A549 treated with CpdA at 1 μM for 4 hours (cell line): ENCODE measurements at places on chromosomes 7 and 10. TPM values are rescaled to one million over a fixed set of nuclear protein-coding genes. Genes with fewer than 3 reads are reported as not detected.

Gene PROSER2
- total RNA-seq: 32.1 to 41.8 TPM (median 40.9 TPM) in 5 replicates

Gene PPP1R17
- total RNA-seq: not detected in 5 replicates

Gene LIPJ
- total RNA-seq: not detected in 5 replicates

Gene EN2
- 0.54 to 1.1 TPM (median 0.93 TPM) in 5 replicates for total RNA-seq

Gene NUTM2E
- total RNA-seq: 0.29 to 0.52 TPM (median 0.45 TPM) in 5 replicates

Gene PSD
- 0.24 to 0.91 TPM (median 0.30 TPM) in 5 replicates for total RNA-seq

Gene ZFAND2A
- 51.8 to 66.6 TPM (median 63.6 TPM) in 5 replicates for total RNA-seq

Gene HELLS
- 28.8 to 36.0 TPM (median 31.7 TPM) in 5 replicates for total RNA-seq

Gene KLF14
- 0.03 to 0.06 TPM (median 0.05 TPM) in 3 of 5 replicates, not detected in the others for total RNA-seq

Gene SPDYE2B
- total RNA-seq: not detected in 5 replicates

Gene ZNHIT1
- total RNA-seq: 73.6 to 100 TPM (median 92.5 TPM) in 5 replicates

Gene ADAMTS14
- total RNA-seq: 0.07 to 0.13 TPM (median 0.10 TPM) in 5 replicates

Gene SLC26A3
- not detected in 5 replicates for total RNA-seq

Gene HABP2
- 0.04 to 0.20 TPM (median 0.08 TPM) in 4 of 5 replicates, not detected in the other for total RNA-seq

Gene PURB
- 10.7 to 11.5 TPM (median 10.8 TPM) in 5 replicates for total RNA-seq

Gene ZNF722
- total RNA-seq: not detected in 5 replicates

Gene GNAT3
- not detected in 5 replicates for total RNA-seq

Gene KIF5B
- total RNA-seq: 58.8 to 89.0 TPM (median 69.9 TPM) in 5 replicates

Gene PPIF
- total RNA-seq: 147 to 236 TPM (median 178 TPM) in 5 replicates

Gene SEC31B
- total RNA-seq: 2.2 to 3.1 TPM (median 2.5 TPM) in 5 replicates

Gene GPR15LG
- total RNA-seq: not detected in 5 replicates

Gene TMEM270
- 0.17 to 0.23 TPM (median 0.20 TPM) in 3 of 5 replicates, not detected in the others for total RNA-seq

Gene PLXNA4
- 0.58 to 2.1 TPM (median 1.3 TPM) in 5 replicates for total RNA-seq

Gene CFAP46
- total RNA-seq: 1.0 to 1.5 TPM (median 1.3 TPM) in 5 replicates

Gene NKX2-3
- 0.08 TPM in 1 of 5 replicates, not detected in the others for total RNA-seq

Gene PIP
- not detected in 5 replicates for total RNA-seq

Gene SEMA3E
- total RNA-seq: 2.2 to 3.4 TPM (median 2.8 TPM) in 5 replicates

Gene HOXA3
- total RNA-seq: 5.3 to 13.3 TPM (median 10.6 TPM) in 5 replicates

Gene ICA1
- 1.1 to 1.7 TPM (median 1.1 TPM) in 5 replicates for total RNA-seq

Gene CDC123
- total RNA-seq: 130 to 200 TPM (median 134 TPM) in 5 replicates

Gene MDFIC
- total RNA-seq: 18.2 to 26.9 TPM (median 24.0 TPM) in 5 replicates

Gene WNT8B
- 0.03 to 0.07 TPM in 2 of 5 replicates, not detected in the others for total RNA-seq

Gene SPDYE5
- not detected in 5 replicates for total RNA-seq

Gene CALML3
- not detected in 5 replicates for total RNA-seq

Gene C10orf90
- 2.8 to 3.3 TPM (median 2.9 TPM) in 5 replicates for total RNA-seq

Gene AFAP1L2
- total RNA-seq: 20.9 to 28.2 TPM (median 27.3 TPM) in 5 replicates

Gene CPVL
- total RNA-seq: 0.16 to 0.45 TPM (median 0.24 TPM) in 5 replicates

Gene SLIT1
- total RNA-seq: 0.05 to 0.17 TPM (median 0.07 TPM) in 5 replicates
